Heart left ventricle (tissue), 16 donors: ENCODE measurements at places on chromosomes 1 and 21. TPM values are rescaled to one million over a fixed set of nuclear protein-coding genes. Genes with fewer than 3 reads are reported as not detected.

DNA sequence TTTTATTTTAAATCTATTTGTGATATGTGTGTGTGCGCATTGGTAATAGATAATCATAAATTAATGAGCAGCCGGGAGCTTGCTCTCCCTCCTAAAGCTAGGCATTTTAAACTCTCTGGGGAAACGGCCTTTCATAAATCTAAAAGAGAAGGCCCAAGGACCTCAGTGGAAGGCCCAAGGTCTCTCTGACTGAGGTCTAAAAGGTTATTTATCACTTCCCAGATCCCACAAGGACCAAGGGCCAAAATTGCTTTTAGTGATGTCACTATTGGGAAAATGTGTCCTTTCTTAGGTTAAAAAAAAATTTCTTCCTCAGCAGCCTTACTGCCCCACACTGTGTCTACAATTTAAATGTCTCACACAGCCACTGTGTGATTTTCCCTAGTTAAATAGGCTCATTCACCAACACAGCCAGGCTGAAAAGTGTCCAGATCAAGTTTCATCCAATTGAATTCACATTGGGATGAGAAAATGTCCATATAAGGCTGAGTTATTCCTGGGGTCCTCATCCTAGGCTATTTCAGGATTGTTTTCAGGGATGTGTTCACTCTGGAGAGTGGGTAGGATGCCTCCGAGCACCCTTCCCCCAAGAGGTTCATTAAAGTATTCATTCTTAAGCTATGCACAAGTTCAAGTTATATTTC lies 46.1 kb downstream of the SLC44A3 start:
- no peak for DNase-seq

DNA sequence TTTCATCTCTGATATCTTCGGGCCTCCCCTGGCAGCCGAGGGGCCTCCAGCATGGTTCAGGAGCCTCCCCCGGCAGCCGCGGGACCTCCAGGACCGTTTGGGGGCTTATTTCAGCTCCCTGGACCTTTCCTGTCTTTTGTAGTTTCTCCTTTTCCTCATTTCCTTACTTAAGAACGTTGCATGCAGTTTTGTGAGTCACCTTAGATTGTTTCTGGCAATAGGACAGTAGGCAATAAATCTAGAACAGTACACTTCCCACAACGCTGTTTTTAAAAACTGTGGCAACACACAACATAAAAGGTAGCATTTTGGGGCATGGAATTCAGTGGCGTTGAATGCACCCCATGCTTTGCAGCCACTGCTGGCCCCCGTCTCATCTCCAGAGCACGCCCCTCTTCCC lies 24.4 kb downstream of the FAAP20 start:
- DNase-seq = no peak

GRCh38 chr1:229023651-229024300 lies 247.1 kb upstream of the RAB4A start:
- DNase-seq = no peak

DNA sequence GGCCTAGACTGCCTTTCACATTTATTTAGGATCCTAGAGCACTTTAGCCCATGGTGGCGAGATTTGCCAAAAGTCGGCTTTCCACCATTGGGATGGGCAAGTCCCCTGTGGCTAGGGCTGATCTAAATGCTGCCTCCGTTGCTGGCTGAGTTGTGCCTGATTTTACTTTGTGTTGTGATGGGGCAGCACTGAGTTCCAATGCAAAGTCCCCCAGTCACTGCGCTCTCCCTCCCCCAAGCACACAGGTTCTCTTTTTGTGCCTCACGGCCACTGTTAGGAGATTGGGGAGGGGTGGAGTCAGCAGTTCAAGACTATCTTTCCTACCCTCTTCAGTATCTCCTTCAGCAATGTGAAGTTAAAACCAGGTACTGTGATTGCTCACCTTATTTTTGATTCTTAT lies 66.7 kb upstream of the COX20 start:
- DNase-seq = no peak

DNA sequence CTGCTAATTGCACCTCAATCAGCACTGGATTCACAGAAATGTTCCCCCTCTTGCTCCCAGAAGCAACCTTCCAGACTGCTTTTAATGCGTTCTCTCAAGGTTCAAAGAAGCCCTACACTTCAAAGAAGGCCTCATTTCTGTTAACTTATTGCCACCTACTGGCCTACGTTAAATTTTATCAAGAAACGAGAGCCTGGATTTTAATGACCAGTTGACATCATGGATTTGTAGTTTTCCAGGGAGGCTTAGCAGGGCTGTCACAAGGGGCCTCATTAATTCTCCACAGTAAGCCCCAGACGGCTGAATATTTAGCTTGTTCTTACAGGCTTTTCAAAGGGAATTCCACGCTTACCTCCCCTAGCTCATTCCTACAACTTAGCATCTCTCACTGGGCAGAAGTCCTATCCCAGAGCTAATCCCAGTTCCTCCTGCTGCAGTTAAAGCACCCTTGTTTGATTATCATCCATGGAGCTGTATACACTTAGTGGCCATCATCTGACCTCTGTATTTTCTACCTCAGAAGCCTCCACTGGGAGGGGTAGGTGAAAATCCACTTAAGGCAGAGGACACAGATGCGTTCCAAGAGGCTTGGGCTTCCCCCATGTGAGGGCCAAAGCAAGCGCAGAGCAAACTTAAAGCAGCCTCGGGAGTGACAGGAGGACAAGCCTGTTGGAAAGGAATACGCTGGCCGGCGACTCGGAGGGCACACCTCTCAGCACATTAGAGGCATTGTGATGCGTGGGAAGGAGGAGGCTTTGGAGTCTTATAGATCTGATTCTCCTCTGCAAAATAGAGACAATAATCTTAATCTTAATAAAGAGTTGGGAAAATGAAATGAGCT lies 32.2 kb upstream of the CYP4X1 start:
- DNase-seq = no peak

The FAM177B gene
- polyA plus RNA-seq = not detected

The DNM3 gene
- polyA plus RNA-seq = 0.44 TPM

DNA sequence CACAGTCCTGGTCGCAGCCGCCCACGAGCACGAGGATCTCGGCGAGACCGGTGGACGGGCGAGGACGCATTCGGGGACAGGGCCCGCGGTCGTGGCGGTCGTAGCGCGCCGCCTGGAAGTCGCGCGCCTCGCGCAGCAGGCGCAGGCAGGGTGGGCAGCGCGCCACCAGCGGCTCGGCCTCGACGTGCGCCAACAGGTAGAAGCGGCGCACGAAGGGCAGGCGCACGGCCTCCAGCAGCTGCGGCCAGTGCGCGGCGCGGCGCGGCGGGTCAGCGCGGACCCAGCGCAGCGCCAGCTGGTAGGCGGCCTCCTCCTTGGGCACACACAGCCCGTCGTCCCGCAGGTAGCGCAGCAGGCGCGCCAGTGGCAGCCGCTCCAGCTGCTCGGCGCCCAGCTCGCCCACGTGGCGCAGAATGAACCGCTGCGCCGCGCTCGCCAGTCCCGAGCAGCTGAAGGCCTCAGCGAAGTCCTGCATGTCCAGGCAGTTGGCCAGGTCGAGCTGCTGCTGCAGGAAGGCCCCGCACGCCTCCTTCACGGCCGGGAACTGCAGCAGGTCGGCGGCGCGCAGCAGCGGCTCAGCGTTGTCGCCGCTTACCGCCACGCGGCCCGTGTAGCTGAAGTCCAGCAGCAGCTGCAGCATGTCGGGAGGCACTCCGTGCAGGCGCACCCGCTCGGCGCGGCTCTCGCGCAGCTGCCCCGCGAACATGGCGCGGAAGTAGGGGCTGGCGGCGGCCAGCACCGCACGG lies 573 bp downstream of the KLHL21 start:
- no peak for DNase-seq

DNA sequence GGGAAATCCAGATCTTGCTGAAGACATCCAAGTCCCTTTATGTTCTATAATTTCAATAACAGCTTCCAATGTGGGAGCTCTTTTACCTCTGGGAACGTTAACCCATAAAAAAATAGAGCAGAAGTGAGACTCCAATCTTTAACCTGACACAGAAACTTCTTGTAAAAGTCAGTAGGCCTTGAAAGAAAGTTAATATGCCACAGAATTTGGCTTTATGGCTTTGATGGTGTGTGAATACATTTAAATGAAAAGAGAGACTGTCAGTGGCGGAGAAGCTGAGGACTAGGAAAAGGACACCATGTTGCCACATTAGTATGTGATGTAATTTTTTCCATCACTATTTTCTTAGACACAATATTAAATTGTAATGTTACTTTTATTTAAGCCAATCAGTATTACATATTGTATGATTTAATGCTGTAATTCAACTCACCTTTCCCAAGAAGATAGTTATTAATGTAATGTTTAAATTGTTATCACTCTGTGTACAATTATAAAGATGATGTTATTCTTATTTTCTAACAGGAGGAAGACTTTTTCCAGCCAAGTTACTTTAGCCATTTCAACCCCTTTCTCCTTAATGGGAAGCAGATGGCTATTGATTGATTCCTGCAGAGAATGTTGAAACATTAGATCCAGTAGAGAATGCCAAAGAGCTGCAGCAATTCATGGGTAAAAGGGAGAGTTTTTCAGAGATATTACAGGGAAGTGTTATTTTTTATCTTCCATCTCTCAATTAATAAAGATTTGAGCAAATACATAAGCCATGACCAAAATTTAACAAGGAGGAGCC lies 17.5 kb upstream of the CLDN8 start:
- DNase-seq = no peak

The DCST1 gene
- not detected for polyA plus RNA-seq
